ENCODE measurements at places on chromosomes 12 and 14. TPM values are rescaled to one million over a fixed set of nuclear protein-coding genes. Genes with fewer than 3 reads are reported as not detected.

DNA sequence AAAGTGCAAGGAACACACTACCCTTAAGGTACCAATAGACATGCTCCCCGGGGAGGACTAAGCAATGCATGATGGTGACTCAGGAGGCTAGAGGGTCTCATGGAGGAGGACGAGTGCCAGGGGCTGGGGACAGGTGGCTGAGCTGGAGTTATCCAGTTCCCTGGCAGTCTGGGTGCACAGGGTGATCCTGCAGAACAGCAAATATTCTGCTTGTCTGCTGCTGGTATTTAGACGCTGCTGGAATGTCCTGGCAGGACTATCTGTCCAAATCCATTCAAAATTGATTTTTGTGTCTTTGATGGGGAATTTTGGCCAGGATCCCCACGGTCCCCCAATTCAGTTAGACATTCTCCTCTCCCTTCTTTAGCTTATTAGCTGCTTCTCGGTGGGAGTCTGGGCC is 138.7 kb downstream of the C12orf75 start:
- DNase-seq, result no peak

- DNase-seq, result no peak
These were observed 76.7 kb downstream of the TTC8 start for GRCh38 chr14:88901189-88901588.

DNA sequence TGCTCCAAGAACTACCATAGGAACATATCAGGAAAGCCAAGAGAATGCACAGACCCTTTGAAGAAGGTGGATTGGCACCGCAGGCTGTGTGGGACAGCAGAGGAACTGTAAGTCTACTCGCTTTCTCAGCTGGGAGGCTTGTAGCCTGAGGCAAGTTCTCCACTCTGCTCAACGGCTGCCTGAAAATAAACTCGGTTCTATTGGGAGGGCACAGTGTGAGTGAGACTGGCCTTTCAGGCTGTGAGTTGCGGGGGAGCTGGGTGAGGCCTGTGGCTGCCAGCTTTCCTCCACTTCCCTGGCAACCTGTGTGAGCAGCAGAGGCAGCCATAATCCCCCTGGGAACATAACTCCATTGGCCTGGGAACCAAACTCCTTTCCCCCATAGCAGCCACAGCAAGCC is 132.1 kb downstream of the ANKS1B start:
- DNase-seq, result no peak

GRCh38 chr14:56181681-56182085 is 63.5 kb downstream of the PELI2 start:
- DNase-seq, result no peak

DNA sequence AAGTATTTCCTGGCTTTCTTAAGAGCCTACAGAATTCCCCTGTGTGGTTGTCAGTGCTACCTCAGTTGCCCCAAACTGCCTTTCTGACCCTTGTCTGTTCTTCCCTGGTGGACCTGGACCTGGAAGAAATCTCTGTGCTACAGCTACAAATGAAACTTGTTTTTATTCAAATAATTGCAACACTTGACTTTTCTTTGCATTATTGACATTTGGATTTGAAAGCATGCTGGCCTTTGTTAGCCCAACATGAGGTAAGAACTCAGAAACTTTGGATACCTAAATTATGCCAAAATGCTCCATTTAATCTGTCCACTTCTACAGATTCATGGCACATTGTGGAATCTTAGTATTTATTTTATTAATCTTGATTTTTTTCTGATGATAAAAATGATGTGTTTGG is 142.9 kb downstream of the SAMD4A start:
- DNase-seq, result no peak

The IFNG-AS1 gene
- 0.07 TPM for total RNA-seq

The NKX2-1 gene
- not detected for total RNA-seq

The HOXC6 gene
- not detected for total RNA-seq

The SLC16A7 gene
- total RNA-seq, result 3.7 TPM
